ENCODE measurements at places on chromosomes 4 and X.
A peak's percentile ranks its signal among the peaks of the same experiment; 100 is the strongest.

DNA sequence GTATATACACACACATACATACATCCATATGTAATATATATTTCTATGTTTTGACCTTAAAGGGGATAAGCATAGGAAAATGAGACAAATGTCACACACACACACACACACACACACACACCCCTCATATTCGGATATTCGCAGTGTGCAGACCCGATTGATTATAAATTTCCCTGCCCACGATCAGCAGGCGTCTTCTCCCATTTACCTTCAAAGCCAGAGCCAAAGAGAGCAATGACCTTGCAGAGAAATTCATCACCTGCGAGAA, 488 bp downstream of the GPRIN3 start:
- no peak for DNase-seq

- DNase-seq: no peak
These were observed 56.3 kb downstream of the PCDH7 start for GRCh38 chr4:30776451-30776850.

GRCh38 chr4:110639207-110640090, 16.6 kb upstream of the PITX2 start:
- no peak for DNase-seq

GRCh38 chr4:2154215-2154740, 87.6 kb downstream of the HAUS3 start:
- peak; percentile 17 for DNase-seq

DNA sequence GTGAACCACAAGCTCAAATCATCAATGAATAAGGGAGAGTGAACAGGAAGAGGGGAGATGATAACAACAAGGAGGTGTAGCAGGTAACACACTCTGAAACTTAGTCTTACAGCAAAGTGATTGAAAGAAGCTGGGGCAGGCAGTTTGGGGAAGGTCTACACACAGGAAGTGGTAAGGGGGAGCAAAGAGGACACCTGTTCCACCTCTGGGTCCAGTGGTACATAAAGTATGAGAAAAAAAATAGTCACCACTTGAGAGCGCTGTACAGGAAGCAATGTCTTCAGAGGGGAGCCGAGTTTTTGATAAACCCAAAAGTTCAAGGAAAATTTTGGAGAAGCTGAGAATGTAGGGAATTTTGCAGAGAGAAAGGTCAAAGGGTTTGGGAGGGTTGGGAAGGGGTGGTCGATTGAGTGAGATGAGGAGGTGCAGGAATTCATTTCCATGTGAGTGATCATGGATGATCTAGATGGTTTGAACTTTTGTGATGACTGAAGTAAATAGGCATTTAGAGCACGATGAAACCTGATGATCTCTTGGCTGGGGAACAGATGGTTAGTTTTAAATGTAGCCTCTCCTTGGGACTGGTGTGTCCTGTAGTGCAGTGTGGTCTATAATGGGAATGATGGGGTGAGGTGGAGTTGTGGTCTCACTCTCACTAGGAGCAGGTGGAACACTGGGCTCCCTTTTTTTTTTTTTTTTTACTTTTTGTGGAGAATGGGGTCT, 142.0 kb downstream of the RBMX2 start:
- peak; percentile 3 for DNase-seq

- DNase-seq: no peak
These were observed 38.3 kb downstream of the ARHGEF9 start for GRCh38 chrX:63746715-63747114.

DNA sequence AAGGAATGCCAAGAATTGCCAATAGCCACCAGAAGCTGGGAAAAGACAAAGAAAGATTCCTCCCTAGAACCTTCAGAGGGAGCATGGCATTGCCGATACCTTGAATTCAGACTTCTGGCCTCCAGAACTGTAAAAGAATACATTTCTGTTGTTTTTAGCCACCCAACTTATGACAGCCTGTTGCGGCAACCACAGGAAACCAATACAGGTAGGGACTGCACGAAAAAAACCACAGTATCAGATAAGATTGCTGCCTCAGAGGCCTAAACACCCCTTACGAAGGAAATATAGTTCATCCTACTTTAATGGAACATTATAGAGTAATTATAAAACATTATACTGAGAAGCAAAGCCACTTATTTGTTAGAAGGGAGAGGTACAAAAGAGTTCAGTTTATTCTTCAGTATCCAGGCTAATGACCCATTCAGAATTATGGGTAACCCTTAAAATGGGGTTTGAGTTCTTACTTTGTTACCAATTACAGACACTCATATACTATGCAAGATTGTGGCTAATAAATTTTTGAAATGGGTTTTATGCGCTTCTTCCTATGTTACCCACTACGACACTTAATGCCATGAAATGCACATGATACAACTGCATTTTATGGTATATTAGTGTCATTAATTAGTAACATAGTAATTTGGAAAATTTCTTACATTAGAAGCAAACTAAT, 37.4 kb upstream of the SMIM10L2A start:
- DNase-seq: no peak

GRCh38 chrX:72079607-72080006, 52.1 kb downstream of the RTL5 start:
- no peak for DNase-seq

GRCh38 chr4:150931005-150931404, 84.1 kb downstream of the LRBA start:
- no peak for DNase-seq

All from EH (cell line).